ENCODE measurements at places on chromosomes 4 and X.

GRCh38 chrX:20653070-20653469 is 386.4 kb upstream of the RPS6KA3 start:
- DNase-seq = no peak

GRCh38 chr4:120816296-120816965 is 106.1 kb downstream of the PRDM5 start:
- DNase-seq = no peak

DNA sequence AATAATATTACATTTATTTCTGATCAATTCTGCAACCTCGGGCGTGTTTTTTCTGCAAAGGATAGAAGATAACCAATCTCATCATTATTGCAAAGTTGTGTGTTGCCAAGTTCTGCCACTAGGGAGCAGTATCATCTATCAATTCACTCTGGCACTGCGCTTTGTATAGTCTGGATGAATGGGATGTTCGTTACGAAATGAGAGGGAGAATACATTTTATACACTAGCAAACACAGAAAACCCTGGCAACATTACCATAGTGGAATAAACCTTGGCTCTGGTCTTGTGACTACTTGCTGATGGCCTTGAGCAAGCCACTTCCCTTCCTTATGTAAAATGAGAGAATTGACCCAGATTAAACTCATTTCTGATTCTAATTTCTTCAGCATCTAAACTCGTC is 97.5 kb upstream of the ZNF518B start:
- no peak for DNase-seq

DNA sequence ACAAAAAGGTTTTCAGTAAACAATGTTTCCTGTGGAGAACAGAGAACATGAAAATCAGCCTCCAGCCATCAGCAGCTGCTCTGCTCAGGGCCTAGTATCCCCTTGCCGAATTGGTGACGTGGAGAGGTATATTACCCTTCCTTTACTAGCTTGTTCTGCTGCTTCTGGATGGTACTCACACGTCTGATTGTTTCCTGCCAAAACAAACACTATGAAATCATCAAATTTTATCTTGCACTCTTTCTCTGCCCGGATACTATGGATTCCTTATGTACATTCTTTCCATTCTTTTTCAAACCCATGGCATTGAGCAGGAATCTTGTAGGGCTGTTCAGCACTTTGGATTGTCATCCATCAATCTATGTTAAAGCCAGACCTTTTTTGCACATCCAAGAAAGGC is 18.8 kb upstream of the METAP1 start:
- DNase-seq = no peak

GRCh38 chrX:40581336-40581920 is 658 bp downstream of the ATP6AP2 start:
- no peak for DNase-seq

DNA sequence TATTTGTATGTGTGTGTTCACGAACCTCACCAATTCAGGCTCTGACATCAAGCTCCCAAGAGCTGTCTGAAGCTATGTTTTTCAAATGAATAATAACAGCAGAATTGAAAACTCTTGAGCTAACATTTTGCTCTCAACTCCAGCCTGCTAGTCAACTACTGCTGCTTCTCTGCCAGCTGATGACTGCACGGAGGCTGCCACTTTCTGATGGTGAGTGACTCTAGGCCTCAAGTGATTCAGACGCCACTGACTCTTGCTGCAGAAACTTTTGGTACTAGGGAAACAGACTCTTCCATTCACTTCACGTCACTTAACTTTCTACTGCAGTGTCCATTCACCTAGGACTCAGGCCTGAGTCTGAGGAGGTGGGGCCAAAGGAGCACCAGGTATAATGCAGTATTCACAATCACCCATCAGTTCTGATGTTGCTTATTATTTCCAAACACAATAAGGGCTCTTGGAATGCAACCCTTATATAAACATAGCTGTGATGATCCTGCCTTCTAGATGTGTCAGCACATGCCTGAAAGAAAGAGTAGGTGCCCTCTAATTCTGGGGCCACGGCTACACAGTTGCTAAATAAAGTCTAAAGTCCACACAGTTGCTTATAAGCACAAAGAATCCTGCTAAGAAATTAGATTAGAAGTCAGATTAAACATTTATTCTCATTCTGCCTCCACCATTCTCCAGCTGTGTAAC is 16.0 kb downstream of the PRDM8 start:
- no peak for DNase-seq

DNA sequence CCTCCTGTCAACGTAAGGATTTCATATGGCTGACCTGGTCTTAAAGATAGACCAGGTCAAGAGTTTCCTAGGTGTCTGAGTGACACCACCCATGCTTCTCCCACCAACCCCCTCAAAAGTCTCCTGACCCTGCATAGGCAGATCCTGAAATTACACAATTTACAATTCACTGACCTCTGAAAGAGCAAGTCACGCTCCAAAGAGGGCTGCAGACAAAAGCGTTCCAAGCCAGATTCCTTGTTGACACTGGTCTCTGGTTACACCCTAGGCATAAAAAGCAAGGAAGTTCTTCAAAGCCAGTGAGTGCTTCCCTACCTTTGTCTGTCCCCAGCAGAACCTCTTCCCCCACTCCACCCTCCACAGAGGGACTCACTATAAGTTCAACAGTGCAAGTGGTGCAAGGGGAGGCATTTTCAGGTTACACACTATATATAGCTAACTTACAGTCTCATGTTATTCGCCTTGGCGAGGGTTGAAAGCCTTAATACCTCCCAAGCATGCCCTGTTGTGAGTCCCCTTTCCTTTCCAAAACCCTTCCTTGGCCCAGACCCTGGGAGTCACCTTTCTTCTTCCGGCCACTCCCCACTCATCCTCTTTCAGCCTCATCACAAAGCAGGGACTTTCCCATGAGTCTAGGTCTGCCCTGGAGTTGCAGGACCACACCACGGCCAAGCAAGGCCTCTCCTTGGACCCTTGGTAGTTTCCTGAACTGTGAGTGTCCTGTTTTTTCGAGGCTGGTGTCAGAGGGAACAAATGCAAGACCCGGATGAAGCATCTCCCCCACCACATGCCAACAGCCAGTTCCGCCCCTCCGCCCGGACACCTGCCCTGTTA is 58.0 kb upstream of the KLF3 start:
- no peak for DNase-seq

DNA sequence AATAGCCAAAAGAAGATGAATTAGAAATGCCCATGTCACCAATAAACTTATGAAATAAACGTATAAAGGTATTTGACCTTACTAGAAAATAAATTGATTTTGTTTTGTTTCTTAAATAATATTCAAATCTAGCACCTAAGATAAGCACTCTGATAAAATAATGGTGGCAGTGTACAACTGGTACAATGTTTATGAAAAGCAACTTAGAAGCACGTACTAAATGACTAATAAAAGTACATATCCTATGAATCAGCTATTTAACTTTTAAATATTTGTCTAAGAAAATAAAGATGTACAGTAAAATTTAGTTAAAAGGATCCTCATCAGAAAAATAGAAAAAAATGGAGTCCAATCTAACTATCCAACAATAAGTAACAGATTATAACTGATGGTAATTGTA is 6.7 kb downstream of the MANBA start:
- DNase-seq = no peak

- DNase-seq = no peak
Measured at GRCh38 chr4:90226734-90227133, 99.5 kb downstream of the CCSER1 start.

DNA sequence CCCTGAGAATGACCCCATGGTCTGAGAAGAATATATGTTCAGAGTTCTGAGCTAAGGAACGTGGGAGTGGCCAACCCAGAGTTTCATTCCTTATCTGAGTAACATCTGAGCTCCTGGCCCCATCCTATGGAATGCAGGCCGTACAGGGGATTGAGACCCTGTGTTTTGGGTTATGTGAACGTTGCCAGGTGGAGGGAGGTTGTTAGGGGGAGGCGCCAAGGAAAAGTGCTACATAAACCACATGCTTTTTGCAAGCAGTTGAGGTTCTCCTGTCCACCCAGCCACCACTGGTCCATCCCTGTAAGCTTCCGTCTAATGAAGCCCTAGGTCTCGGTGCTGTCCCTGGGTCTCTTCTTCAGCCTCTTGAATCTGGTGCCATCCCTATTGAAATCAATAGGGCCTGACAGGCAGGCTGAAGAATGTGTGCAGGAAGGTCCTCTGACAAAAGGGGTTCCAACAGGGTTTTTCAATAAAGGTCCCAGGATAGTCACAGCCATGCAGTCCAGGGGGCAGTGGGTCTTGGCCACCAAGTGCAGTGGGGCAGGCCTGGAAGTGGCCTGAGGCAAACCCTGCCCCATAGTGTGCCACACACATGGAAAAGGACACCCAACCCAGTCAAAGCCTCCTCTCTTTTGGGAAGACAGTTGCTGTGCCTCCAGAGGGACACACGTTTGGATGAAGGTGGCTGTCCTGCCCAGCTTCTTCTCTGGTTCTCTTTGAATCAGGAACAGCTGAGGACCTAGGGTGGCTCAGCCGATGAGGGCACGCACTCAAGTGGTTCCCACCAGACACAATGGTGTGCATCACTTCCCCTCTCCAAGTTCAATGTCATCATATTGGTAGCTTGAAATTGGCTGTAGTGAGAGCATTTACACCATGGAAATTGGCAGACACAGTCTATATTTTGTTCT is 53.5 kb downstream of the HTRA3 start:
- DNase-seq = no peak

GRCh38 chr4:82629238-82630000 is 67.6 kb upstream of the TMEM150C start:
- DNase-seq = no peak

GRCh38 chr4:105495667-105496066 is 21.8 kb upstream of the PPA2 start:
- no peak for DNase-seq

DNA sequence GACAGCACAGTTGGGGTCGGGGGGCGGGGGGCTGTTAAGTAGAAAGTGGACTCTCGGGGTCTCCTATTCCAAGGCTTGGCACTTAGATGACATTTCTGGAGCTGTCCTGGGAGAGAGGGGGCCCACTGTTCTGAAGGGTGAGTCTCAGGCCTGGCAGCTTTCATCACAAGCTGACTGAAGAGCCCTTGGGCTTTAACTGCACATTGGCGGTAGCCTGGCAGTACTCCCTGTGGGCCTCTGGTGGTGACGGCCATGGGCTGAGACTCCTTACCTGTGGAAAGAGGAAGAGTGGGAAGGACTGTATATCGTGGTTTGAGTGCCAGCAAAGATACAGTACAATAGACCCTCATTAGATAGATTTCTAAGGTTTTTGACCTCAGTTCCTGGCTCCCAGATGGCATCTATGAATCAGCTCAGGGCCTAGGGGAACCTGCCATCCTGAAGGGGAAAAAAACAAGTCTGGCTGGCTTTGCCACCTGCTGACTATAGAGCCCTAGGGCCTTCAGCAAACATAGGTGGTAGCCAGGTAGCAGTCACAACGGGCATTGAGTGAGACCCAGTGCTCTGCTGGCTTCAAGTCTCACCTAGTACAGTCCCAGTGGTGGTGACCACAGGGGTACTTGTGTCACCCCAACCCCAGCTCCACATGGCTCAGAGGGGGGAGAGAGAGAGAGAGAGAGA is 87.9 kb downstream of the ANKRD17 start:
- no peak for DNase-seq

GRCh38 chr4:181569553-181569952 is 673.6 kb upstream of the TENM3 start:
- DNase-seq = no peak

DNA sequence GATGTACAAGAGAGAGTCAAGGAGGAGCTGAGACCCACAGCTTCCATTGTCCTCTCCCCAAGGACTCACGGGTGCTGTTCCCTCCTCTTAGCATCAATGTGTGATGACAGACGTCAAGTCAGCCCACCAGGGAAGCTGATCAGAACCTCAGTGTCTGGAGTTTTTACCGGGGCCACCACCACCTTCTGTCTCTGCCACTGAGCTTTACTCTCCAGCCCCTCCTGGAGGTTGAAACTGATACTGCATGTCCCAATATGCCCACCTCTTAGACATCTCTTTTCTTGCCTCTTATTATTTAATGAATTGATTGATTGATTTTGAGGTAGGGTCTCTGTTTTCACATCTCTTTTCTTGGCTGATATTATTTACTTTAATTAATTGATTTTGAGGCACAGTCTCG is 10.3 kb upstream of the AKAP17A start:
- DNase-seq = peak; percentile 43

DNA sequence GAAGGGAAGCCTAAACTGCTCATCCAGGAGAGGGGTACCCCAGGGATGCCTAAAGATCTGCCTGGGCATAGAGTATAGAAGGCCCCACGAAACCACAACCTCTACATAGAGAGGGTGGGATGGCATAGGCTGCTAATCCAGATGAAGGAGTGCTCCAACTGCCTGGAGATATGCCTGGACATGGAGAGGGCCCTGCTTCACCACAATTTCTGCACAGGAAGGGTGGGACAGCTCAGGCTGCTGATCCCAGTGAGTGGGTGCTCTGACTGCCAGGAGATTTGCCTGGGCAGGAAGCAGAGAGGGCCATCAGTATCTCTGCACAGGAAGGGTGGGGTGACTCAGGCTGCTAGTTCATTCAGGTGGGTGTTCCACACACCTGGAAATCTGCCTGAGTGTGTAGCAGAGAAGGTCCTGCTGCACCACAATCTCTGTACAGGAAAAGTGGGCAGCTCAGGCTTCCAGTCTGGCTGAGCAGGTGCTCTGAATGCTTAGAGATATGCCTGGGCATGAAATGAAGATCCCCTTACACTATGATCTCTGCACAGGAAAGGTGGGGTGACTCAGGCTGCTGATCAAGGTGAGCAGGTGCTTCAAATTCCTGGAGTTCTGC is 61.1 kb downstream of the ZNF518B start:
- no peak for DNase-seq

DNA sequence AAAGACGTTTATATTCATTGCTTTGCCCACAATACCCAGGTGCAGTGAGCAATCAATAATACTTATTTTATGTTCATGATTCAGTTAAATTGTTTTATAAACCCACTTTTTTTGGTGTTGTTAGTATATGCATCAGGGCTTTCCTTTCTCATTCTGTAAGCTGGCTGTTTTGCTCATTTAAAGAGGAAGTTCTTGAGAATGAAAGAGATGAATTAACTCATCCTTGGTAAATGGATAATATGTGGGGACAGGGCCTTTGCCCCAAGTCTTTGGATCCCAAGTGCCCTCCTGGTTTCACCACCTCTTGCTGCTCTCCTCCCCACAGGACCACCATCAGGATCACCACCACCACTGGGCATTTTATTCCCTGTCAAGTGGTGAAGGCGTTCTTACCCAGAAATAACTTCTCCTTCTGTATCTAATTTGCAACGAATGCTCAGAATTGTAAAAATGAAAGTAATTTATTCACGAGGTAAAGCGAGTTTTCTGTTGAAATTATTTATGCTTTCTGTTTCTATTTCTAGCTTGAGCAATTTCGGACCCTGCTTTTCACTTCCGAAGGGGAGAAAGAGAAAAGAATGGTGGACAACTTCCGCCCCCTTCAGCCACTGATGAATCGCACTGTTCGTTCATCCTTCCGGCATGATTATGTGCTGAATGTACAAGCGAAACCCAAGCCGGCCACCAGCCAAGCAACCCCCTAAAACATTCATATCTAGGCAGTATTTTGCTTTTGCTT is 8.2 kb upstream of the ZRSR2 start:
- DNase-seq = no peak

Measured in activated T-helper 1 cell treated with Interleukin-2 at 50 U/mL for 16 hours (primary cell).